Esophagus squamous epithelium (tissue), 5 donors: ENCODE measurements at places on chromosomes 7 and 10.

DNA sequence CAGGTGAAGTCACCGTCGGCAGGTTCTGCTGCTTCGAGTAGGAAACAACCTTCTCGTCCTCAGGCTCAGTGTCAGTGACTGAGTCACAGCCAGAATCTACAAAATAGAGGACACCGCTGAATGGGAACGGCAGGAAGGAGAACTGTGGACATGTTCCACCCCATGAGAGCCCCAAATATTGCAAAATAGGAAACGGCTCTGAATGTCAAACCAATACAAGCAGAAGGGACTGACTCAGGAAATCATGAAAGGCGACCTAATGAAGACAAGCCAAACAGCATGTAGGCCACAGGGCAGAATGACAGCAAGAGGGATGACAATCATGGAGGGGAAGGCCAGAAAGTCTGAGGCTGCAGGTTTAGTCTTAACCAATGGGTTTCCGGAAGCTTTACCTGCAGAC lies 63.5 kb downstream of the PIK3AP1 start:
- no peak for DNase-seq

DNA sequence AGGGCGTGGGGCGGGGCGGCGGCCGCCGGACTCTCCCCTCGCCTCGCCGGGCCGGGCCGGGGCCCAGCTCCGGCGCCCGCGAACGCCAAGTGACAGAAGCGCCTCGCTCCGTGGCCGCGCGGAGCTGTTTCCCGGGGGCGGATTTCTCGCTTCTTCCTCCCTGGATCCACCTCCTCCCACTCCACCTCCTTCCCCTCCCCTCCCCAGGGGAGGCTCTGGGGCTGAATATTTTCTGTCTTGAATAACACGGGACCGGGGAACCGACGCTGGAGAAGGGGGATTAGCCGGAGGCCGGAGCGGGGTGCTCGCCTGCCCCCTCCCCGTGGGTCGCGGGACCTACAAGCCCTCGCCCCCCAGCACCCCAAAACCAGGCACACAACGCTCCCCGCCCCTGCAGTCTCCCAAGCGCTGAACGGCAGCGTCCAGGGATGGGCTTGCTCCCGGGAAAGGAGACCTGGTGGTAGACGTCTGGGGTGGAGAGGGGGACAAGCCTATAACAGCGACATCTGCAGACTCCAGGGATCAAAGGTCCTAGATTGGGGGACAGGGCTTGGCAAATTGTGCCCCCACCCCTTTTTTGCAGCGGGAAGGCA lies at the start of gene ARHGAP21:
TSS of gene ARHGAP21 (minus strand) at position 100 of the 593 bp plus-strand sequence. CDS start 1,988 bp downstream, outside the sequence.
- DNase-seq = no peak

DNA sequence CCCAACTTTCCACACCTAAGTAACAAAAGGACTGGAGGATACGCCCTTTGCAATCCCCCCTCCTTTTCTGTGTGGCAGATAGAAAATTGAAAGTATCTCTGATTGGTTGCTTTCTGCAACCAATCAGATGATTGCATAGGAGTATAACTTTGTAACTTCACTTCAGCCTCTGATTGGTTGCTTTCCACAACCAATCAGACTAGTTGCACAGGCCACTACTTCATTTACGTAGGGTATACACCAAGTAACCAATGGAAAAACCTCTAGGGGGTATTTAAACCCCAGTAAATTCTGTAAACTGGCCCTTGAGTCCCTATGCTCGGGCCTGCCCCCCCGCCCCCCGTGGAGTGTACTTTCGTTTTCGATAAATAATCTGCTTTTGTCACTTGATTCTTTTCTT lies 1080.4 kb downstream of the CNTNAP2 start:
- no peak for DNase-seq

DNA sequence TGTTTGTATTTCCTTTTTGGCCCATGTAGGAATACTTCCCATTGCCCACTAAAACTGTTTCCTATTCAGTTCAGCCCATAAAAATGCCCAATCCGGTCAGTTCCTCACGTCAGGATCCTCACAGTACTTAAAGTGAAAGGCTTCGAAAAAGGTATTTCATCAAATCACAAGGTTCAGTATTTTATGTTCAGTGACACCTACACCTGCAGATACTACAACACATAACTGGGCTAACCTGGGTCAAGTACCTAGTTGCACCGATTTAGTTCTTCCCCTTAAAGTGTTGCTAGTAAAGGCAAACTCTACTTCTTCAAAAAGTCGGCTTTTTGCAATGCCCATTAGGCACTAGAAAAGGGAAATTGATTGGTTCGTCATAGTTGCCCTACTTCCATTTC lies 1.1 kb downstream of the SNX13 start:
- no peak for DNase-seq

- no peak for DNase-seq
These were observed 46.2 kb downstream of the BAIAP2L1 start for GRCh38 chr7:98354511-98355249.

DNA sequence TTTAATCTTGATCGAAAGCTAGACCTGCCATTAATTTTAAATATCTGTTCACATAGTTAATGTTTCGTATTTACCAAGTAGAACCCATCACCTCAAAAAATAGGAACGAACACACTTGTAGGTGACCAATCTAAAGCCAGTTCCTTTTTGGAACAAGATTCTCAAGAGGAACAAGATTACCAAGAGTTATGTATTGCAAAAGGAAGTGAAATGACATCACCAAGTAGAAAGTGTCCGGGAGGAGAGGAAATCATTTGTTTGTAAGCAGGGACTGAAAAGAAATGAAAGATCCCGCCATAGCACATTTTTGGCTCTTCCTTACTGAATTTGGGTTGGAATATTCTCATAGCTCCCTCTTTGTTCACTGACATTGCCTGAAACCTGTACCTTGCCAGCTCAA lies 1200.5 kb downstream of the SORCS1 start:
- DNase-seq = no peak

- DNase-seq = no peak
These were observed 2.8 kb downstream of the EEPD1 start for GRCh38 chr7:36155811-36156361.

- no peak for DNase-seq
These were observed 27.7 kb upstream of the LRRD1 start for GRCh38 chr7:92206672-92207071.

- DNase-seq = no peak
These were observed 54.8 kb downstream of the OTUD1 start for GRCh38 chr10:23493711-23494110.

DNA sequence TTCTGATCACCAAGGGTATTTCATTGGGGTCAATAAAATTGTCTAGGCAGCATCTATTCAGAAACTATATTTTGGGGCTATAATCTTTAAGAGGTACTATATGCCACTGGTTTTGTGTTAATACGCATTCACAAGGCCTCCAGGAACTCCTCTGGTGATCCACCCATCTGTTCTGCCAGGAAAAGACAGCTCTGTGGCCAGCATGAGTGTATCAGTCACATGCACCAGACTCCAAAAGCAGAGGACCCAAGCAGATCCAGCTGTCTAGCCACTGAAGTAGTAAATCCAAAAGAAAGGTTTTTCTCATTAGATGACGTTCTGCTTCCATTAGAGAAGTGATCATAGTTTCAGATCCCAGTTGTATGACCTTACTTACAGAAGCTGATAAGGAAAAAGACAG lies 199.6 kb upstream of the CELF2 start:
- DNase-seq = no peak

GRCh38 chr10:77236700-77237099 lies 400.9 kb downstream of the KCNMA1 start:
- no peak for DNase-seq

- DNase-seq = no peak
These were observed 10.3 kb downstream of the HUS1 start for GRCh38 chr7:47968847-47969774.

DNA sequence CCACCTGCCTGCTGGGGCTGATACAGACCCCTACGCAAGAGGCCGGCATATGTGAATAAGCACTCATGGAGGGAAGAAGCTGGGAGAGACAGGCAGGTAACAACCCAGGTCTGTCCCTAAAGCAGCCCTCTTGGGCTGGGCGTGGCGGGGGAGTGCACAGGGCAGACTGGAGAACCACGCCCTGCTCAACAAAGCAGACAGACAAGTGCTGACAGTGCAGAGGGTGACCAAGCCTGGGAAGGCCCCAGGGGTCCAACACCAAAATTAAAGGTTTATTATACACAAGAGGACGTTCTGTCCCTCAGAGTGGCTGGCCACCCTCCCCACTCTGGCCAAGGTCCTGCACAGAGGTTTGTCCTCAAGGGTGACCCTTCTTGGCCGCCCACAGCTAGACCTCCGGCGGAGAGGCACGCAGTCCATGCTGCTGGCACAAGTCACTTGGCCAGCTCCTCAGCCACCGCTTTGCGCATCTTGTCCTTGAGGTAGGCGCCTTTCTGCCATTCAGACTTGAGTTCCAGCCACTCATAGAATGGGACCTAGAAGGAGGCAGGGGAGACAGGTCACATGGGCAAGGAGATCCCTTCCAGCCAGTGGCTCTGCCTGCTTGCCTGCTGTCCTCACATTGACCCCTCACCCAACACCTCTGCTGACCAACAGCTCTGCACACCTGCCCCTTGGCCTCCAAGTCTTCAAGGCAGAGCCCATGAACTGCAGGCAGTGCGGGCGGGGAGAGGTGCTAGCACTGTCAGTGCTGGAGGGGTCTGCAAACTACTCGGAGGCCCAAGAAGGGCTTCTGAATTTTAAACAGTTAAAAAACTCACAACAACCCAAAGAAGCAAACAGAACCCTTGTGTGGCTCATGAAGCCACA lies 11.4 kb upstream of the NACAD start:
- DNase-seq = no peak

DNA sequence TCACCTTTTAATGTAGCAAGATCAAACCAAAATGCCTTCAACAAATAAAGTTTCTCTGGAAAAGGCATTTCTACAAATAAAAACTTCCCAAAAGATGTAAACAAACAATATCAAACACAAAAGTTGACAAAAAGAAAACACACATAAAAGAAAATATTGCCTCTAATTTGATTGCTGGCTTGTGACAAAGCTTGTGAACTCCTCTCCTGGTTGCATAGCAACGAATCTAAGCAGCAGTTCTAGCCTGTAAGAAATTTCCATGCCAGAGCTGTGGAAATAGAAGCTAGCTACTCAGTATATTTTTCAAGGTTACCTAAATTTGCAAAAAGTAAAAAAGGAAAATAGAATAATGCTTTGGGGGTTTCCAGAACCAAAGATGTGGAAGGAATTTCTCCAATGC lies 173.9 kb upstream of the CDK1 start:
- DNase-seq = no peak
